ENCODE measurements at places on chromosomes 5 and 9.

DNA sequence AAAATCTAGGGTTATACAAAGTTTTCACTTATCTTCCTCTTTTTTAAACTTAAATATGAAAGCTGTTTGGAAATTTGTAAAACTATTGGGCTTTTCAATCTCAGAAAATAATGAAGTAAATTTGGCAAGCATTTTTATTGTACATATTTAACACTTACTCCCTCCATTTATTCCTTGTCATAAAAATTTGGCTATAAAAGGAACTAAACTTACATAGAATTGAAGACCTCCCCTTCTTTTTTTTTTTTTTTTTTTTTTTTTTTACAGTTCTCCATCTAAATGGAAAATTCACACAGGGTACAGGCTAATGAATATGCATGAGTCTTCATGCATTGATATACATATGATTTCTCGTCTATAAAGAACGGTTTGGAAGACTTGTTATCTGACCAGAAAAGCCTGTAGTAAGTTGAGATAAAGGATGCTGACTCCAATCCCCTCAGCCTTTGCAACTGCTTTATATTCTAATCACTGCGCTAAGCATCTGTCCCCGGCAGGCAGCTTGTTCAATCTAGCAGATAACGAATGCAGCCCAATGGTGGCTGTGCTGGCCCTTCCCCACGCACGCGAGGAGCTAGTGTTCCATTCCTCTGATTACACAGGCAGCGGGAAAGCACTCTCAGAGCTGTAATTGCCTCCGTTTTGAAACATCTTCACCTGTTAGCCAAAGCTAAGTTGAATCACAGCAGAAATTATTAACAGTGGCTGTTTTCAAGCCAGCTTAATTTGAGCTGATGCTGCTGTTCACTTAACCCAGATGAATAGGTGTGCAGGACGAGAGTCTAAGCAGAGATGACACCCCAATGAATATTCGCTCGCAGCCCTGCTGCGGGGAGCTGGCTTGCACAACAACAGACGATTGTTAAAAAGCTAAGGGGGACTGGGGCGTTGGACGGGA is 453.8 kb upstream of the ZNF608 start:
- no peak for DNase-seq

GRCh38 chr9:123365881-123366528 is 10.0 kb downstream of the CRB2 start:
- DNase-seq = no peak

- no peak for DNase-seq
These were observed 127.6 kb downstream of the HSD17B3 start for GRCh38 chr9:96174371-96174770.

DNA sequence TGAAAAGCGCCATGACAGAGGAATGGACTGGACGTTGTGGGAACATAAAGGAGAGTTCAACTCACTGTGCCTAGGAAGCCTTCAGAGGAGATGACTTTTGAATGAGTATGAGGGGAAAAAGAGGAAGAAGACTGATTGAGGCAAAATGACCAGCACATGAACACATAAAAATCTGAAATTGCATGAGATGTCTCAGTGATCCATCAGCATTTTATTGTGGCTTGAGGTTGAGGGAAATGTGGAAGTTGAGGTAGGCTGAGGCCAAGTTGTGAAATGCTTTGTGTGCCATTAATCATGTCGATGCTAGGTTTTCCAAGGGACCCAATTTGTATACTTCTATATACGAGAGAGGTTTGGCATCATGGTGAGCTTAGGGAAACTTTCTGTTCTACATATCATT is 140.9 kb upstream of the TLX3 start:
- DNase-seq = no peak

GRCh38 chr9:20618361-20618802 is 3.9 kb downstream of the MLLT3 start:
- DNase-seq = peak; percentile 33

DNA sequence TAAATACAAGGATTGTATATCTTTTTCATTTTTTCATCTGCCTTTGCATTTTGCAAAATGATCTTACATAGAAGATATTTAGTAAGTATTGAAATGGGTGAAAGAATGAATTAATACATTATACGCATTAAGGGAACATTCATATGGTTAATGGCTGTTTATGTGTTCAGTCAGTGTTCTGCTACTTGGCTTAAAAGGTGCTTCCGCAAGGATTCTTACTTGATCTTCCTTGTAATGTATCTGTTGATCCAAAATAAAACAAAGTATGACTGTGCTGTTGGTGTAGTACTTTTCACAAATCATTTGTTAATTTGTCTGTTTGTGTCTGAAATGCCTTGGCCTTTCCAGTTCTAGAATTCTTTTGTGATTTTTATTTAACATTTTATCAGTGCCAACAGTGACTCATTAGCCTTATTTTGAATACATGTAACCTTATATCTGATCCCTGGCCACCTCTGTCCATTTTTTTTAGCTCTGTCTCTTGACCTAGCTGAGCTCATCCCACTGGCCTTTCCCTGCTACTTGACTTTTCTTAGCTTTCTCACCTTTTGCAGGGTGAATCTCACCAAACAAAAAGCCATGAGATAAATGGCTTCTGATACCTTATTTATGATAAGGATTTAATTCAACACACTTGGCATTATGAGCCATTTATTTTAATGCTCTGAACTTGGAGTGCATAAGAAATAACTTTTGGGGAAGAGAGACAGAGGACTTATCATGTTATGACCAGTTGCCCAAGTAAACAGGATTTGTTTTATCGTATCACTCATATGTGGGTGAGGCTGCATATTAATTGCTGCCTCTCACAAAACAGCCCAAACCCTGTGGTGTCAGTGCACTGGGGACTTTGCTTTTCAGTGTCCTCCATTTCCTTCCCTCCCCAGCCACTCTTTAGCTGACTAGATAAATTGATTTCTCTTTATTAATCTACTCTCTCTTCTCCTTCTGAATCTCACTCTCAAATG is 340.3 kb downstream of the KDM4C start:
- no peak for DNase-seq

GRCh38 chr5:78294248-78295034 is at the start of gene AP3B1:
TSS of gene AP3B1 (minus strand) at chr5:78294698. CDS start at chr5:78294579, 119 bp downstream.
- DNase-seq = peak; percentile 90

DNA sequence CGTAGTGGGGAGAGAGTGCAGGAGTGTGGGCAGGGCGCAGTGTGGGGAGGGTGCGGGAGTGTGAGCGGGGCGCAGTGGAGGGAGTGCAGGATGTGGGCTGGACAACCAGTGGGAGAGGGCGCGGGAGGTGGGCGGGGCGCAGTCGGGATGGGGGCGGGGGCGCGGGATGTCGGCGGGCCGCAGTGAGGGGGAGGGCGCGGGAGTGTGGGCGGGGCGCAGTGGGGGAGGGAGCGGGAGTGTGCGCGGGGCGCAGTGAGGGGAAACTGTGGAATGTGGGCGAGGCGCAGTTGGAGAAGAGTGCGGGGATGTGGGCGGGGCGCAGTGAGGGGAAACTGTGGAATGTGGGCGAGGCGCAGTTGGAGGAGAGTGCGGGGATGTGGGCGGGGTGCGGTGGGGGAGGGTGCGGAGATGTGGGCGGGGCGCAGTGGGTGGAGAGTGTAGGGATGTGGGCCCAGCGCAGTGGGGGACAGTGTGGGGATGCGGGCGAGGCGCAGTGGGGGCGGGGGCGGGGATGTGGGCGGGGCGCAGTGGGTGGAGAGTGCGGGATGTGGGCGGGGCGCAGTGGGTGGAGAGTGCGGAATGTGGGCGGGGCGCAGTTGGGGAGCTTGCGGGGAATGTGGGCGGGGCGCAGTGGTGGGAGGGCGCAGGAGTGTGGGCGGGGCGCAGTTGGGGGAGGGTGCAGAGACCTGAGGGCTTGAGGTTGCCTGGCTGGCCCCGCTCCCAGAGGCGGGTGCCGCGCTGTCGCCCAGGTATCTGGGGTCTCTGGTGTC is at the start of gene NXNL2:
Gene NXNL2, plus strand, starts transcription at position 723 of the 770 bp plus-strand sequence. CDS start 257 bp downstream, outside the sequence.
- peak; percentile 85 for DNase-seq

GRCh38 chr5:159638954-159639559 is 277.2 kb upstream of the ADRA1B start:
- DNase-seq = no peak

DNA sequence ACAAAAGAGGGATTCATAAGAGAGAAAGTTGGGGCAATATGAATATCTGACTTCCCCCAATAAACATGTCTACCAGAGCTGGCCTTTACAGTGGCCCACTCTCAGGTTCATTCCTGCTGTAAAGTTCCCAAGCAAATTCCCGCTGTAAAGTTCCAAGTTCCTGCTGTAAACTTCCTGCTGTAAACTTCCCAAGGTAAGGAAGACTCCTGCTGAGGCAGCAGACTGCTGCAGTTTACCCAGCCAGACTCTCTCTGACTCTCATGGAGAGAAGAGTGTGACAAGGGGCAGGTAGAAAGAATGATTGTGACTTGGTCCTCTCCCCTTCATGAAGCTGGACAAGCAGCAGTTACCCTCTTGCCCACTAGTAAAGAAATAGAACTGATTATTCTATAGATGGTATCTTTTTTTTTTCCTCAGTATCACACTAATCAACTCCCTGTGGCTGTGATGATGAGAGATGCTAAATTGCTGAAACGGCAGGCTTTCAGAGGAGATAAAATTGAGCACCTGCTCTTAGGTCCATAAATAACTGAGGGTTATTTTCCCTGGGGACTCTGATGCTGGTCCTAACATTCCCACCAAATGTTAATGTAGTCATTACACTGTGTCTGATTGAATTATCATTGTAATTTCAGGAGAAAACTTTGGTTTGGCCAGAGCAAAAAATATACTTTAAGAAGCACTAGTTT is 220.4 kb downstream of the PARP8 start:
- DNase-seq = no peak

- no peak for DNase-seq
These were observed 360.0 kb upstream of the ZNF462 start for GRCh38 chr9:106502930-106503329.

- DNase-seq = no peak
These were observed 106.9 kb upstream of the SEMA6A start for GRCh38 chr5:116681334-116682013.

DNA sequence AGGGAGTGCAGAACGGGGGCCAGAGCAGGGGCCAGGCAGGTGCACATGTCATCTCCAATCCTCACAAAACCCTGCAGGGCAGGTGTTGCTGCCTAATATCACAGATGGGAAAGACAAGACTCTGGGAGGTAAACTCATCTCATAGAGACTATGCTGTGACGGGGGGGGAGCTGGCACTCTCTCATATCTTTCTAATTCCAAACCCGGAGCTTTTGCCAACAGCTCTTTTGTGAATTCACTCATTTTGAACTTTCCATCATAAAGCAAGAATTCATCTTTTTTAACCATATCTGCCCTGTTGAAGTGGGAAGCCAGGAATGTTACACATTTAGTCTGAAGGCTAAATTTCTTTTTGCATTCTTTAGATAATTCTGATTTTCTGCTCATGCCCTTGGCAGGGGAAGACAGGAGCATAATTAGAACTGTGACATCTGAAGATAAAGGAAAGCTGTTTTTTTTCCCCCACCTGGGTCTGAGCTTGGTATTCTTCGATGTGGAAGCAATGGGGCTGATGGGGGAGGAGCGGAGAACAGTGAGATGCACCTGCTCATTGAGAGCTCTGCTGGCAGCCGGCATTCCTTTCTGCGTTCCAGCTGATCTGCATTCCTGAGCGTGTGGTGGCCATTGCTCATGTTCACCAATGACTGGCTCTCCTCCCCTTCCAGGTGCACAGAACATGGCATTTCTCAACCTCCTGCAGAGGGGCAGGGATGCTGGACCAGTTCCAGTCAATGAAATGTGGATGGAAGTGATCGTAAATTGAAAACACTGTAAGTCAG is 159.2 kb downstream of the NSG2 start:
- no peak for DNase-seq

DNA sequence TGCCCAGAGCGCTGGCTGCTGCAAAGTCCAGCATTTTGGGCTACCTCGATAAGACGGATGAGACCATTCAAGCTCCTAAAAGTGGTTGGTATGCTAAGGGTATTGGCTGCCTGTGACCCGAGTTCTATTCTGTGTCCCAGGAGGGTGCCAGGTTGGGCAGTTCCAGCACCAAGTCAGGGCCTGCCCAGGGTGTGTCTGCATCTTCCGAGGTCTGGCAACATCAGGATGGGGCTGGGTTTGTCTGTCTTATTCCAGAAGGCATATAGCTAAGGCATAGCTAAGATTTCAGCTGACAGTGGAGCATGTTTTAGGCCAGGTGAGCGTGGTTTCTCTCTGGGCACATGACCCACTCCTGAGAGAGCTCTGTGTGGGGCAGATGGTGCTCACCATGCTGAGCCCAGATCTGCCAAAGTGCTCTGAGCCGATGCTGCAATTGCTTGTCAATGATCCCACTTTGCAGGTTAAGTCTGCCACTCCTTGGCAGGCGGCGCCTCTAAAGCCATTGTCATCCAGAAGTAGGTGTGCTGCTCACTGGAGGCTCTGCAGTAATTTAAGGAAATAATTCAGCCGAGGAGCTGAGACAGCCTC is 7.8 kb downstream of the SLC9A3 start:
- no peak for DNase-seq

DNA sequence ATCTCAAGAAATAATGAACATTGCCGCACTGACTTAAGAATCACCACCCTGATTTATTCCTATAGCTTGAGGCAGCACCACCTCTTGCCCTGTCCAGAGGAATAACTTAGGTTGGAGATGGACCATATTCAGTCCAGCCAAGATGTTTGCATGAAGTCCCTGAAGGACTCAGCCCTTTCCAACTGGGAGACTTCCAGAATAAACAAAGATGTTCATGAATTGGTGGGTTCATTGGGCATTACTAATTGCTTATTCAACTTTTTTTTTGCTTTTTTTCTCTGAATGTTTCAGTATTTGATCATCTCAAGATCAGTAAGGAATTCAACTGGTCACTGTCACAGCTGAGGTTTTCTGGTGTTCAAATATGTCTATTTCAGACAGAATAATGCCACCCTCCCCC is 470.6 kb downstream of the CCDC171 start:
- DNase-seq = no peak

GRCh38 chr5:1048861-1049838 is 40.5 kb downstream of the NKD2 start:
- no peak for DNase-seq

- DNase-seq = no peak
These were observed 4.1 kb downstream of the KIF4B start for GRCh38 chr5:155017610-155018009.

DNA sequence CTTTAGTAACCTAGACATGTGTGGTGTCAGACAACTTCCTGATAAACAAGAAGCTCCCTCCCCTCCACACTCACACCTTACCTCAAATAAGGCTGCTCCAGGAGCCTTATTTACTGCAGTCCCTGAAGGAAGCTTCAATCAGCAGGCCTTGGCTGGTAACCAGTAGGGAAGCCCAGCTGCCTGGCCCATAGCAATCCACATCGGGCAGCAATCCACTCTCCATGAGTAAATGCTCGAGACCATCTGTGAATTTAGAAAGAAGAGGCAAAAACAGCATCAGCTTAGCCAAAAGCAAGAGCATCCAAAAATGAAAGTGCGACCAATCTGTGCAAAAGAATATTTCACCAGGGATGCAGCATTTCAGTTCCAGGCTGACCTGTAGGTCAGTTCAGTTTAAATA is 213.3 kb upstream of the TUSC1 start:
- no peak for DNase-seq

GRCh38 chr9:110990481-110990880 is 47.8 kb downstream of the LPAR1 start:
- no peak for DNase-seq

DNA sequence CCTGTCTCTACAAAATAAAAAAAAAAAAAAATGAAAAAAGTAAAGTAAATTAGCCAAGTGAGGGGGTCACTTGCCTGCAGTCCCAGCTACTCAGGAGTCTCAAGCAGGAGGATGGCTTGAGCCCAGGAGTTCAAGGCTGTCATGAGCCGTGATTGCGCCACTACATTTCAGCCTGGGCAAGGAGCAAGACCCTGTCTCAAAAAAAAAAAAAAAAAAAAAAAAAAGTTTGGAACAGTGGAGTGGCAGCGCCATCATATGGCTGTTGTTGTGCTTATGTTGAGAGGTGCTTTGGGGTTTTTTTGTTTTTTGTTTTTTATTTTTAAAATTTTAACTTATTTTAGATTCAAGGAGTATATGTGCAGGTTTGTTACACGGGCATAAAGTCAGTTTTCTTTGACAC is 3.6 kb downstream of the BRIX1 start:
- no peak for DNase-seq
